Gastroesophageal sphincter (tissue), 4 donors: ENCODE measurements at places on chromosomes 2 and 18. TPM values are rescaled to one million over a fixed set of nuclear protein-coding genes. Genes with fewer than 3 reads are reported as not detected.

- ATAC-seq, result no peak
Observed at GRCh38 chr2:45008296-45009129, 739 bp downstream of the SIX2 start.

DNA sequence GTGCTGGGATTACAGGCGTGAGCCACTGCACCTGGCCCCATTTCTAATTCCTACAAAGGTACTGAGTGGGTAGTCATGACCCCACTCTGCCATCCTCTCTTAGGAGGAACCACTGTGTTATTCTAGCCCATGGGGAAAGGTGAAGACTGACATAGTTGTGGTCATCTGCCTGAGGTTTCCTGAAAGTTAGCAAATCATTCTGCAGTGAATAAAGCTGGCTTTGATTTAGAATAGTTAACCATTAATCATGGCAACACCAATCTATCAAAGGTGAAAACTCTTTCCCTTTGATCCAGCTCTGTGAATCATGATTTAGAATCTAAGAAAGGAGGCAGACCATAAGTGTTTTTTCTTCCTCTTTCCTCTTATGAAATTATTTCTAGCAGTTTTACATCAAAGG, 50.8 kb downstream of the SUMO1 start:
- no peak for ATAC-seq

DNA sequence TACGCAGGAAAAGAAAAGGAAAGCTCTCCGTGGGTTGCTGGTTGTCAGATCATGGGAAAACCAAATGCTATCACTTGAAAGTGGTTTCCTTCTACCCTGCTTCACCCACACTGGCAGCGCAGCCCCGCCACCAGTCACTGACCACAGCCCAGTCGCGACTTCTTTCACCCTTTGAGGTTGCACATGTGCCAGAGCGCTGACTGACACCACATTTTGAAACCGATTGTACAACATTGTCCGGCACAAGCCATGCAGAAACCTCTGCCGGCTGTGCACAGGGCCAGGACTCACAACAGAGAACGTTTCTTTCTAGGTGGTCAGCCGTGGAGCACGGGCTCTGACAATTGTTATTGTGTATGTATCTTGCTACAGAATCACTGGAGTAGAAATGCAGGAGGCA, 827.2 kb upstream of the POU3F3 start:
- ATAC-seq, result no peak

GRCh38 chr2:46510598-46511177, 31.3 kb downstream of the TMEM247 start:
- no peak for ATAC-seq

DNA sequence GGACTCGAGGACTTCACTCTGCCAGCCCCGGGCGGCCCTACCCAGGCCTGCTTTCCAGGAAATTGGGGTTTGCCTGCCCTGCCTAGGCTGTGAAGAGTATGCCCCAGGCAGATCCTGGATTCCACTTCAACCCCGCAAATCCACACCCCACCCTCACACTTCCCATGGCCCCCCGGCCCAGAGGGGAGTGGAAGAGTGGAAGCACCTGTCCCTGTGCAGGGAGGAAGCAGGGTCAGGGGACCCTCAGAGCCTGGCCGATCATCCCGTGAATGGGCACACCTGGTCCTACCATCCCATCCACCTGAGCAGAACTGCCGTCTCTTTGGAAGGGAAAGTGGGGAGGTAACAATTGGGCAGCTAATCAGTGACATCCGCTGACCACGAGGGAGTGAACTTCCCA, 245.2 kb downstream of the EIPR1 start:
- no peak for ATAC-seq

GRCh38 chr2:171553858-171554257, 31.6 kb downstream of the CYBRD1 start:
- ATAC-seq, result no peak

FEV gene
- total RNA-seq, result not detected

- ATAC-seq, result no peak
Observed at GRCh38 chr2:148643421-148643820, 1.1 kb upstream of the EPC2 start.

DNA sequence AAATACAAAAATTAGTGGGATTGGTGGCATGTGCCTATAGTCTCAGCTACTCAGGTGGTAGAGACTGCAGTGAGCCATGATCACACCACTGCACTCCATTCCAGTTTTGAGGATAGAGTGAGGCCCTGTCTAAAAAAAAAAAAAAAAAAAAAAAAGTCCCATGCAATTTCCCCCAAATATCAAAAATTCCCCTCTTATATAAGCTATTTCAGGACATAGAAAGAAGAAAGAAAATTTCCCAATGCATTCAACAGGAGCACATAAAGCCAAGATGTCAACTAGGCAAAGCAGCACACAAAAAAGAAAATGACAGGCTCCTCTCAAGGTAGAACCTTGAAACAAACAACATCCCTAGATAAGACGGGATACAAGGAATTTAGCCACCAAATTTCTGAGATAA, 213.3 kb downstream of the TCF4 start:
- no peak for ATAC-seq

GRCh38 chr18:57063601-57064103, 83.2 kb upstream of the BOD1L2 start:
- ATAC-seq, result no peak

DNA sequence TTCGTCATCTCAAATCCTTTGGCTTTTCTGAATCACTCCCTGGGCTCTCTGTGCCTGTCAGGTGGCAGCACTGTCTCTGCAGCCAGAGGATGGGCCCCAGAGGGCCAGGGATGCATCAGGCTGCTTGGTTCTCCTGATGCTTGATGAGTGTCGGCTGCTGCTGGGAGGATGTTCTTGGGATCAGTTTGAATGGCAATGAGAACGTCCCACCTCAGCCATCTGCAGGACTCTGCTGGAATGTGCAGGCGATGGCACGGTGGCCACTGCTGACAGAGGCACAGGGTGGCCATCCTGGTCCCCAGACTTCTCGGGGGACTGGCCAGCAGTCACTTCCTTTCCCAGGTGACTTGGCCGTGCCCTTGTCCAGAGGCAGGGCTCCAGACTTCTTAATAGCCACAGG, 146.0 kb downstream of the FAM210A start:
- no peak for ATAC-seq

GPR39 gene
- 2.6 TPM for total RNA-seq

IL1R2 gene
- total RNA-seq, result 6.1 TPM

RESP18 gene
- not detected for total RNA-seq

- ATAC-seq, result no peak
Observed at GRCh38 chr2:58140508-58141072, 94.0 kb downstream of the VRK2 start.

DNA sequence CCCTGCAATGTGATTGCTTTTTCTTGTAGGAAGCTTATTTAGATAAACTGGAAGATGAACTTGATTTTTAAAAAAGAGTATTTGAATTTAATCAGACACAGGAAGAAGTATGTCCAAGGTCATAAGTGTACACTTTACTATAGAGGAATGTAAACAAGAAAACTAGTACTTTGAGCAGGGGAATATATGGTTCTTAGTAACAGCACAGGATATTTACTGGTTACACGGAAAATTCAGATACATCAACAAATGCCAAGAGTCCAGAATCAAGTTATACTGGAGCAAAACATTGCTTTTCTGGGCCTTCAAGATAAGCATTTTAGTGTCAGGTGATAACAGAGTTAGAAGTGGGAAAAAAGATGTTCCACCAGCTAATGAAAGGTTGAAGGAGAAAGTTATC, 75.5 kb downstream of the EFEMP1 start:
- no peak for ATAC-seq

MC2R gene
- total RNA-seq, result not detected

- no peak for ATAC-seq
Observed at GRCh38 chr2:4964001-4964540, 728.1 kb upstream of the SOX11 start.

- ATAC-seq, result no peak
Observed at GRCh38 chr2:136067459-136067858, 50.5 kb downstream of the CXCR4 start.

CD8B2 gene
- 0.08 TPM for total RNA-seq

- no peak for ATAC-seq
Observed at GRCh38 chr2:234752966-234753365, 198.9 kb upstream of the SH3BP4 start.

GRCh38 chr2:157819761-157820160, 56.4 kb downstream of the ACVR1 start:
- no peak for ATAC-seq

DNA sequence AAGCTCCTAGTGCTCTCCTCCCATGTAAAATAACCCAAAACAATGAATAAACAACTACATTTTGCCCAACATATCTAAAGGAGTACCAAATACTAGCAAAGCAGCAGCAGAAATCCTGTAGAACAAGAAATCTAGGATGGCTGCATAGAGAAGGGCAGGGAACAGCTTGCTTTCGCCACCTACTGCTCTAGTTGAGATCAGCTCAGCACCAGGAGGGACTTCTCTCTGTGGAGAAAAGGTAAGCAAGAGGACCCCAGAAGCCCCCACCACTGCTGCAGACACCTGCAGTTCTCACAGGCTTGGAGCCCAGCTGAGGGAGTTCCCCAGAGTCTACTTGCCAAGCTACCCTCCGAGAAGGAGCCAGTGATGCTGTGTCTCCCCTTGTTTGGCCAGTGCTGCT, 243.0 kb upstream of the CHST9 start:
- ATAC-seq, result no peak

DNA sequence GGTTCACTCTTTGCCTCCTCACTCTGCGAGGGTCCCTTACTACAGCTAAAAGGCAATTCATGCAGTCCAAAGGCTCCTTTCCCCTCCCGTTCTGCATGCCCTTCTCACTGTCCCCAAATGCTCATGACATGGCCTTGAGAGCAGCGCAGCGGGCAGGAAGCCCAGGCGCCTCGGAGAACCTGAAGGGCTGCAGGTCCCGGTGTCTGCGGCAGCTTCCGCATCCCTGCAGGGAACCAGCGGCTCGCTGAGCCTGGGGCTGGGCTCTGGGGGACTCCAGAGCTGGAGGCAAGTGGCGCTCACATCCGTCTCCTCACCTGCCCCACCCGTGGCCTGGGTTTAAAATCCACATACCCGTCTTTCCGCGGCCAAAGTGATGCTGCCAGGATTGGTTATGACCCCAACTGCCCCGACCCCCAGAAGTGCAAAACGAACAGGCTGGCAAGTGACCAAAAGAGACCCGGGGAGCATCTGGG, 462 bp upstream of the CIDEA start:
- ATAC-seq, result no peak

DNA sequence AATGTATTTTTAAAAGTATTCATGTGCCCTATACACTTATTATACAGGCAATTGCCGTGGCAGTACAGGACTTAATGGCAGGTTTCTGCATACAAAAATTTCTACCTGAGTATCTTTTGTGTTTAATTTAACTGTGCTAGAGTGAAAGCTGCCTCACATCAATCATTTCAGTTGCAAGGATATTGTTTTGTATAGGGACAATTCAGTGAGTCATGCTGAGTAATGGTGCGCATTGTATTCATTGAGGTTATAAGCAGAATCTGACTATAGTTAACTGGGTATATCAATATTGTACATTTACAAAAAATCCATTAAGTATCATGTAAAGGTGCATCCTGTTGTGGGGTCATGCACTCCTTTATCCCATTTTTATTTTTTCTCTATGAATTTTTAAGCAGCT, 121.5 kb downstream of the GCA start:
- ATAC-seq, result no peak

RGPD8 gene
- total RNA-seq, result 18.2 TPM

DNA sequence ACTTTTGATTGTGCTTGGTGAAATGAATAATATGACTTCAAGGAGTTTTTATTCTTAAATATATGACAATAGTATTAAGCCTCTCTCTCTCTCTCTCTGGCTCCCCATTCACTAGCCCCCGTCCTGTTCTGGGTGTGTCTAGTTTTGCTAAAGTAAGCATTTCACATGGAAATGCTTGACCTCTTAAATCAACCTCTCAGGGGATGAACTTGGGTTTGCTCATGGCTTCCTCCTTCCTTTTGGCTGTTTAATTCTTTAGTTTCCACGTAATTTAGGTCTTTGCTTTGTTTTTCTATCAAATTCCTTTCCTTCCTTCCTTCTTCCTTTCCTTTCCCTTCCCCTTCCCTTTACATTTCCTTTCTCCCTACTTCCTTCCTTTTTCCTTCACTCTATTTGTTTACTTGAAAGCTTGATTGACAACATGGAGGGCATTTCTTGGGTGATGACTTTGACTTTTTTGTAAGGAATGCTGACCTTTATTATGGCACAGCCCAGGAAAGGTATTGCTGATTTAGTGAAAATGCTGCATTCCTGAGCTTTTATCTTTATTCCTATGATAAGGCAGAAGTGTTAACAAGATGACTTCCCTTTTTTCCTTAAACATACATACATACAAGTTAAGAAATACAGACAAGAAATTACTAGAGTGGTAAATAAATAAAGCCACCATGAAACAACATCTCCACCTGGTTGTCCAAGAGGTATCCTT, 3.6 kb downstream of the DPP4 start:
- ATAC-seq, result no peak

DNA sequence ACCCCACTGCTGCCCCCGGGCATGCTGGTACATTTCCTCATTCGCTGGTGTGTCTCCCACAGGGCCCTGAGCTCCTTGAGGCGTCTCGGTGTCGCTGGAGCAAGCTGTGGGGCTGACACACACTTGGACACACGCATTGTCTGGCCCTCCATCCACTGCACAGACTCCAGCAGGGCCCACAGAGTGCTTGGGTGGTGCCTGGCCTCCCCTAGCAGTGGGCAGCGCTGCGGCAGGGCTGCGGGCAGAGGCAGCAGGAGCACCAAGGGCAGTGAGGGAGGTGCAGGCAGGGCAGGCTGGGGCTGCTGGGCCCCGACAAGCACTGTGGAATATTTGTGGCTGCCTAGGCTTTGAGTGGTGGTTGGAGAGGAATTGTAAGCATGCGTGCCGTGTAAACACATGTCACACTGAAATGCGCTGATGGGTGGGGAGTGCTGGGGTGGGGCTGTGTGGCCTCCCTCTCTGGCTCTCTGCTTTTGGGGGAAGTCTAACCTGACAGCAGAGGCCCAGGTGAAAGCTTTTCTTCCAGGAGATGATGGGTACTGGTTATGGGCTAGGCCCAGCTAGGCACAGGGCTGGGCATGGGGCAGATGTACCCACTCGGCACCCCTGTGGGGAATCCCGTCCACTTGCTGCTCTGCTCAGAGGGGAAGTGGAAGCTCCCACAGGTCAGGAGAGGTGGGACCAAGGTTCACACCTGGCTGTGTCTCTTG, 55.5 kb upstream of the HS6ST1 start:
- peak; percentile 68 for ATAC-seq

DNA sequence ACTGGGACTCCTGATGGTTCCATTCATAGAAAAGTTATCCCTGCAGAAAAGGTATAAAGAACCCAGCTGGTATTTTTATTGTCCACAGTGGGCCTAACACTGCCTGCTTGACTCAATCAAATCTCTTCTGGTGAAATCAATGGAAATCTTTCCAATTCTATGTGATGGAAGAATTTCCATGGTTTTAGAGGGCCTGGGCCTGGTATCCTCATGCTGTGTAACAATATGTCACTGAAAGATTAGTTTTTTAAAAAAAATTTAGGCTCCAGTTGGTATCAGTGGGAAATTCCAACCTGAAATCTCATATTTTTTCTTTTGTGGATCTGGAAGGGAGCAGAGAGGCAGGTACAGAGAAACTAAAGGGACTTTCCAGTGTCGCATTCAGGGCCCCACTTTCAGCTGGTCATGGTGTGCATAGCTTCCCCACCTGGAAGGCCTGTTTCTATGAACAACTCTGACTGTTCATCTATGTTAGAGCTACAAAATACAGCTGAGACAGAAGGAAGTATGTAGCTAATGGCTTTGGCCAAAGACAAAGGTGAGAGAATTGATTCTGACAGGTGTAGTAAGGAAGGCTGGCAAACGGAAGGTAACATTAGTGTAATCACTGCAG, 20.9 kb downstream of the NEB start:
- ATAC-seq, result no peak
